ENCODE measurements at places on chromosomes 7 and 10. TPM values are rescaled to one million over a fixed set of nuclear protein-coding genes. Genes with fewer than 3 reads are reported as not detected.

RAB19 gene
- not detected for polyA plus RNA-seq

GRCh38 chr7:155787171-155787851, 25.0 kb downstream of the SHH start:
- no peak for DNase-seq

DNA sequence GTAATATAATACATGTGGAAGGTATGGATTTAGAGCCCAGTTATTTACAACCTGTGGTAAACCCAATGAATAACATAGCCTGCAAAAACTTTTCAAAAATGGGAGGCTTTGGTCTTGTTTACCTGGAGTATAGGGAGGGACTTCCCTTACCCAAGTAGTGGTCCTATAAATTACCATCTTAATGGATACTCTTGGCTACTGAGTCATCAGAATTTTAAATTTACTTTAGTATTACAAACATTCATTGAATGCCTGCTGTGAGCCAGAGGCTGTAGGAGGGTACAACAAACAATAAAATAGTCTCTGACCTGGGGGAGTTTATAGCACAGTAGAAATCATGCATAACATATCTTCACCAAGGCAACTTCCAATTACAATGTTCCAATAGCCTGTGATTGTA, 365.1 kb downstream of the BBS9 start:
- DNase-seq: no peak

ZNF853 gene
- polyA plus RNA-seq: 16.6 TPM

COL17A1 gene
- 0.23 TPM for polyA plus RNA-seq

DNA sequence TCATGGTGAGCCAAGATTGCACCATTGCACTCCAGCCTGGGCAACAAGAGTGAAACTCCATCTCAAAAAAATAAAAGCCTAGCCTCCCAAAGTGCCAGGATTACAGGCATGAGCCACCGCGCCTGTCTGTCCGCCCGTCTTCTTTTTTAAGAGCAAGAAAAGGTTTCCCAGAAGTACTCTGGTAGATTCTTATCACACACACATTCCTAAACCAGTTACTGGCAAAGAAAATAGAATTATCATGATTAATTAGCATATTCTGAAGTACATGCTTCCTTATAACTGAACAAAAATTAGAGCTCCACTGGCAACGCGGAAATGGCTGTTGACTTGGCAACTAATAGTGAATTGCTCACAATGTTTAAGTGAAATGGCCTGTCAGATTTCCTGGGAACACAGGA, 87.0 kb downstream of the ADK start:
- DNase-seq: no peak

- no peak for DNase-seq
These were observed 117.1 kb downstream of the FGFR2 start for GRCh38 chr10:121481180-121481579.

KLLN gene
- 0.27 TPM for polyA plus RNA-seq

- DNase-seq: no peak
These were observed 133.7 kb downstream of the FOXP2 start for GRCh38 chr7:114548081-114548980.

IQUB gene
- polyA plus RNA-seq: 0.47 TPM

CCDC172 gene
- polyA plus RNA-seq: not detected

- DNase-seq: no peak
These were observed 174.4 kb downstream of the TAX1BP1 start for GRCh38 chr7:27914409-27914808.

All from forelimb muscle (tissue), 1 donor.